ENCODE measurements at places on chromosomes 16 and 17. TPM values are rescaled to one million over a fixed set of nuclear protein-coding genes. Genes with fewer than 3 reads are reported as not detected.

The CDRT15 gene
- not detected for total RNA-seq

The STX1B gene
- 2.8 TPM for total RNA-seq

The KRT222 gene
- total RNA-seq: not detected

The LRRC75A gene
- 0.83 TPM for total RNA-seq

The ESRP2 gene
- under 0.01 TPM for total RNA-seq

The OR2C1 gene
- total RNA-seq: 0.14 TPM

All from smooth muscle cell of the umbilical artery (primary cell).